ENCODE measurements at places on chromosomes 1 and 21.

DNA sequence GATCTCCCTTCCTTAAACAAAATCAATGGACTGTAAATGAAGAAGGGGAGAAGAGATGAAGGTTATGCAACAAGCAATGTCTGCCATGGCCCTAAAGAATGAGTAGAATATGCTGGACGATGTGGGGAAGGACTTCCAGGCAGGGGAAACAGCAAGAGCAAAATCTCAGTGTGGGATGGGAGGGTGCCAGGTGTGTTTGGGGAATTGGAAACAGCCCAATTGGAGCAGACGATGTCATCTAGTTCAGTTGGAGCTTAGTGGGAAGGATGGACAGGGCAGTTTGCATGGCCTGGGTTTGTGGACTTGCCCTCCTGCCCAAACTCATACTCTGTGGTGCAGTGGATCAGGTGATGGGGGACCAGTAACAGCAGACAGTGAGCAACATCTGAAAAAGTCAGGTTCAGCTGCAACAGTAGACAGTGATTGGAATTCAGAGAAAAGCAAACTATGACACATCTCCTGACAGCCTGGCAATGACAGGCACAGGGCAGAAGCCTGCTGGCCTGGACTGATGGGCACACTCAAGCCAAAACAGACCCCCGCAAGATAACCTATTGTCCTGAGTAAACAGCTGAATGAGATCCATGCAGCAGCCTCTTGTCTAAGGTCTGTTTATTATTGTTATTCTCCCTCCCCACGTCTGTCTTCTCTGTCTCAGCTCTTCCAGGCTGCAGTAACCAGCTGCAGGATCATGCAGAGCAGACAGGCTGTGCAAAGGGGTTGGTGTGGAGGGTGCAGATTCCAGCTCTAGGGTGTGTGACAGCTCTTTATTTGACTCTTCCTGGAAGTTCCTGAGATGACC is 50.5 kb upstream of the PRELP start:
- peak; percentile 19 for DNase-seq

- no peak for DNase-seq
Observed at GRCh38 chr1:205798577-205798976, 14.4 kb downstream of the SLC41A1 start.

GRCh38 chr1:205319081-205320018 is 2.2 kb downstream of the NUAK2 start:
- no peak for DNase-seq

- peak; percentile 78 for DNase-seq
Observed at GRCh38 chr1:165354739-165355138, 1.8 kb downstream of the LMX1A start.

- no peak for DNase-seq
Observed at GRCh38 chr1:218377143-218377660, 32.1 kb downstream of the TGFB2 start.

GRCh38 chr1:18426580-18426979 is 54.1 kb upstream of the KLHDC7A start:
- no peak for DNase-seq

- DNase-seq, result peak; percentile 54
Observed at GRCh38 chr1:185960422-185961321, 226.5 kb downstream of the HMCN1 start.

- no peak for DNase-seq
Observed at GRCh38 chr21:31293986-31294385, 50.1 kb downstream of the TIAM1 start.

DNA sequence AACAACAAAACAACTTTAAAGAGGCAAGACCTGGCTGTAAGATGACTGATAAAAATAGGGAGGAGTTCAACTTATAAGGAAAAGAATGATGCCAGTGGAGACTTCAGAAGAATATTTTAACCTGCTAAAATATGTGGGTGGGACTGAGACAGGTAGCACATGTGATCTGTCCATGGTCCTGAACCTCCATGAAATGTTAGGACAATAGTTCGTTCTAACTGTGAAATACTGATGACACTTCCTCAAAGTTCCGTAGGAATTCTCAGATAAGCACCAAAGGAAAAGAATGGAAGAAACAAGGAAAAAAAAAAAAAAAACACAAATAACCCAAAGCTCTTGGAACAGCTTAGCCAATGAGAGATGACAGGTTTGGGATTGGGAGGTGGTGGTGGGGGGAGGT is 44.7 kb downstream of the CDC42BPA start:
- no peak for DNase-seq

GRCh38 chr1:217599154-217599553 is 31.7 kb downstream of the GPATCH2 start:
- no peak for DNase-seq

GRCh38 chr1:23249787-23250454 is 32.6 kb upstream of the HTR1D start:
- no peak for DNase-seq

DNA sequence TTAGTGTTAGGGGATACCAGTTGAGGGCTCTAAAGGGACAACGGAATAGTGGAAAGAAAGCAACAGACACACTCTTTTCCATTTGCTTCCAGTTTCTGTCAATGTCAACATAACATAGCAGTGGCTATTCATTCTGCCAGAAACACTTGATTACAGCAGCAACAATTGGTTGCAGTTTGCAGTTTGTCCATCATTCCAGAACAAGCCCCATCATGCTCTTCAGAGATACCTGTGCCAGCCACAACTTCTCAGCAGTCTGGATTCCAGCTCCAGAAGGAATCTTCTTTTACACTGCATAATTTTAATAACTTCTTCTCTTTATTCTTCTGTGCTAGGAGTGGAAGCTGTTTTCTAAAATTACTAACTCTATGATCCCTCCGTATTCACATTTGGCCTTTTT is 1521.4 kb downstream of the PLA2G4A start:
- DNase-seq, result no peak

DNA sequence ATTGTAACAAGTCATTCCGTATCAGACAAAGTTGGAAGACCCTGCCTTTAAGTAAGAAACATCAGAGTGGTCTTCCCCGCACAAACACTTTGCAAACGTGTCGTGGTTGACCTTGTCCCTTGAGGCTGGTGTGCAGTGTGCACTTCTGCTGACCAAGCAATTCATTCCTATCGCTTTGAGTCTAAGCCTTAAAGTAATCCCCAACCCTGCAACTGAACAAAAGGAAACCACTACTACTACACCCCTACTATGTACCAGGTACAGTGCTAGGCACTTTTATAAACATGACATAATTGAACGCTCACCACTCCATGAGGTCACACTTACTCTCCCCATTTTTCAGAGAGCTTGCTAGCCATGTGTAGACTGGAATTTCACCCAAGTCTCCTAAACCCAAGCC is 10.6 kb downstream of the ITPKB start:
- DNase-seq, result no peak

GRCh38 chr21:40095477-40095876 is 228.2 kb downstream of the PCP4 start:
- no peak for DNase-seq

GRCh38 chr1:231626951-231627614 is 493 bp downstream of the DISC1 start:
- peak; percentile 58 for DNase-seq

- peak; percentile 73 for DNase-seq
Observed at GRCh38 chr1:8382051-8382505, 64.2 kb downstream of the SLC45A1 start.

DNA sequence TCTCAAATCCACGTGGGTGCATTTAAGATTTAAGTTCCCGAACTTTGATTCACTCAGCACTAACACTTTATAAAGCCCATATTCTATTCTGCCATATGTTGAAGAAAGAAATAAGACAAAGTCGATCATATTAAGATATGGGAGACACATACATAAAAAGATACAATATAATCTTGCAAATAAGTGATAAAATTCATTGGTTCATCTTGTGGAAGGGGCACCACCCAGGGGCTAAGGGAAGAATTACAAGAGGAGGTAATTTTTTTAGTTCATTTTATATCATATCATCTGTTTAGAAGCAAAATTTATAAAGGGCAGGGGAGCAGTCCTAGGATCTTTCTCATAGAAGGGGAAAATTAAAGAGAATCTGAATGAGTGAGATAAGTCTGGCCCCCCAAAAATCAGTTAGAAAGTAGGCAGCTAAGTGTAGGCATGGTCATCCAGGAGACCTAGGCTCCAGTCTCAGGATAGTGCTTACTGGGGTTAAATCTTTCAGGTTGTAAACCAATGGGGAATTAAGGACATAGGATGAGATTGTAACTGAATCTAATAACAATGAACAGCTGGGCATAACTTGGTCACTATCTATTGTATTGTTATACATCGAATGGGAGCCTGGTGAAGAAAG is 124.2 kb upstream of the L1TD1 start:
- no peak for DNase-seq

DNA sequence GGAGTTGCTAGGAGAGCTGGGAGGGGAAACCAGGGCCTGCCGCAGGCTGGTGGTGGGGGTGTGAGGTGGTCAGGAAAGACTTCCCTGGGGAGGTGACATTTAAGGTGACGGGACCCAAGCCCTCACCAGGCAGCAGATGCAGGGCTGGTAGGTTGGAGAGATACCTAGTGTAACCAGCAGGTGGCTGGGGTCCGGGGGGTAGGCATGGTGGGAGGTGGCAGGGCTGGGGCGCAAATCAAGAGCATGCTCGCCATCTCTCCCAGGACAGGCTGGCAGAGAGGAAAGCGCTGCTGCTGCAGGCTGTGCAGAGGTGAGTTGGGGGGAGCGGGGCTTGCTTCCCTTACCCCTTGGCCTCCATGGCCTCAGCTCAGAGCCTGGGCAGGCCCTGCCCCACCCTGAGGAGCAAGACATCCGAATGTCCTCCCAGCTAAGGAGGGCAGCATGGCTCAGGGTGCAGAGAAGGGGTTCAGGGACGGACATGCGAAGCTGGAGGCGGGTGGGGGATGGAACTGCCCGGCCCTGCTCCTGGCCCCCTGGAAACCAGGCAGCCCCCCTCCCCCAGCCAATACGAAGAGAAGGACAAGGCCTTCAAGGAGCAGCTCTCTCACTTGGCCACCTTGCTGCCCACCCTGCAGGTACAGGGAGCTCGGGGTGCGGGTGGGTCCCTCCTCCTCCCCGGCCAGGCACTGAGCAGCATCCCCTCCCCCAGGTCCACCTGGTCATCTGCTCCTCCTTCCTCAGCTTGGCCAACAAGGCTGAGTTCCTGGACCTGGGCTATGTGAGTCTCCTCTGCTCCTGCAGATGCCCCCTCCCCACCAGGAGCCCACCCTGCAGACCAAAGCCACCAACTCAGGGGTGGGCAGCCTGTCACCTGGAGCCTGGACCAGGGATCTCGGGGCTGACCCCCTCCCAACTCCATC is 4.0 kb downstream of the RNF207 start:
- no peak for DNase-seq

DNA sequence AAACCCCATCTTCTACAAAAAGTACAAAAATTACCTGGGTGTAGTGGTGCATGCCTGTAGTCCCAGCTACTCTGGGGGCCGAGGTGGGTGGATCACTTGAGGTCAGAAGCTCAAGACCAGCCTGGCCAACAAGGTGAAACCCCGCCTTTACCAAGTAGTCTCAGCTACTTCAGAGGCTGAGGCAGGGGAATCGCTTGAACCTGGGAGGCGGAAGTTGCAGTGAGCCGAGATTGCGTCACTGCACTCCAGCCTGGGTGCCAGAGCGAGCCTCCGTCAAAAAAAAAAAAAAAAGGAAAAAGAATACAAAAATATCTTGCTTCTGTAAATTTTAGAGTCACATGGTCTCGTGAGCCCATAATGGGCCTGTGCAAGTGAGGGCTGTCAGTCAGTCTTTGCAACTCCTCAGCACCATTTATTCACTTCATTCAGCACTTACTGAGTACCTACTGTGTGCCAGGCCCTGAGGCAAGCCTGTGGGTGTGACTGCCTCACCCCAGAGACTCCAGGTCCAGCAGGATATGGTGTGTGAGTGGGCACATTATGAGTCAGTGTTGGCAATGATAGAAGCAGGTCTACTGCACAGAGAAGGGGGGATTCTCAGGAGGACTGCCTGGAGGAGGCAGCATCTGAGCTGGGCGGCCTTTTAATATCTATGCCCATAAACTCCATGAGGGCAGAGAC is 46.8 kb upstream of the TARDBP start:
- DNase-seq, result no peak

- DNase-seq, result no peak
Observed at GRCh38 chr1:89959719-89960118, 35.2 kb upstream of the ZNF326 start.

DNA sequence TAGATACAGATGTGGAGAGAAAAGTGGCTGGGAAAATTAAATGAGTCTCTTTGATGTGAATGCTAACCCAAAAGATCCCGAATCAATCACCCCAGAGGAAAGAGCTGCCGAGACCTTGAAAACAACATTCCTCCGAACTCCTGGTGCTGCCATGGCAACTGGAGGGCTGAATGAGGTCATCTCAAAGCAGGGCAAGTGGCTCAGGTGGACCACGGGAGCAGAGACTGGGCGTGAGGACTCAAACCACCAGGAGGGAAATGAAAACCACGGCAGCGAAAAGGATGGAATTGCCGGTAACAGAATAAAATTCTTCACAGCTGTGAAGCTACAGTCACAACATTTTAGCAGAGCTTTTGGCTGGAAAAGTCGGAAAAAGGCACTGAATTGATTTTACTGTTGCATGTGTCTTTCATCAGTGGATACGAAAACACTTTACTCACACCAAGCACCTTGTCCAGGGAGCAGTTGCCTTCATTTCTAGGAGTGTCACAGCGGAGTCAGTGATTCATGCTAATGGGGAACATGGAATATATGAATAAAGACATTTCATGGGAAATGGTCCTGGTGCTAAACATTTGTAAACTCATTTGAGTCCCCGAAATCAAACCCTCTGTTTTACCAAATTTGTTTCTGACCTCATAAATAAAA is 23.2 kb upstream of the BECN2 start:
- peak; percentile 71 for DNase-seq

- DNase-seq, result no peak
Observed at GRCh38 chr1:63721531-63722189, 52.2 kb upstream of the ROR1 start.

GRCh38 chr1:89279011-89279466 is 6.4 kb upstream of the GBP5 start:
- DNase-seq, result no peak

GRCh38 chr1:184033711-184034167 is 3.8 kb downstream of the COLGALT2 start:
- no peak for DNase-seq

DNA sequence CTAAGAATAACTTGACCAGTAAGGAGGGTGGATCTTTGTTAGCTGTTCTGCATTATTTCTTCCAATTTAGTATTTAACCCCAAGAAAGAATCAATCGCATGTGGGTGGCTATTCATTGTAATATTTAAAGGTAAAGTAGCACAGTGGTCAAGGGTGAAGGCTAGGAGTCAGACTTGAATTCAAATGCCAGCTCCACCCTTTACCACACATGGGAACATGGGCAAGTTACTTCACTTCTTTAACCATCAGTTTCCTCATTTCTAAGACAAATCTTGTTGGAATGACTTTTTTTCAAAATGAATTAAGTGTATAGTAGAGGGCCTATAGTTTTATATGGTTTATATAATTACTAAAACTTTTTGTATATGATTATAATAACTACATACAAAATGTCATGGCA is 71.3 kb upstream of the S1PR1 start:
- no peak for DNase-seq

DNA sequence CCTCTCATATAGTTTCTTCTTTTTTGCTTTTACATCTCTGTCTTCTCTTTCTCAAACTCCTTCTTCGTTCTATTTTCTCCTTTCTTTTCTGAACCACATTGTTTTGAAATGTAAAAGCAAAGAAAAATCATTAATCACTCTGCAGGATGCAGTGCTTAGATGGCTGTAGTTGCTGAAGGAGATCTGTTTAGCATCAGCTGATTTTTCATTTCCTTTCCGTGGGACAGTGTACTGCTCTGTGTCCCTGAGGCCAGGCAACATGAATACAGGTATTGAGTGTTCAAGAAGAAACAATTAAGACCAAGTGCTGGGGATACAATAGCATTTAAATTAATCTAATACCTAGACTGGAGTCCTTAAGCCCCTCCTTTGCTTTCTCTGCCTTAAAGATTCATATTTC is 257.2 kb upstream of the SPAG17 start:
- DNase-seq, result no peak

- no peak for DNase-seq
Observed at GRCh38 chr1:77031106-77031662, 163.9 kb downstream of the ST6GALNAC5 start.

Measured in retina (tissue), 1 donor.